ENCODE measurements at places on chromosomes 13 and 19. TPM values are rescaled to one million over a fixed set of nuclear protein-coding genes. Genes with fewer than 3 reads are reported as not detected.

ZNF358 gene
- 22.0 TPM for polyA plus RNA-seq

PEAK3 gene
- not detected for polyA plus RNA-seq

ZNF296 gene
- polyA plus RNA-seq = 1.4 TPM

SIAH3 gene
- polyA plus RNA-seq = 4.0 TPM

LRRC63 gene
- not detected for polyA plus RNA-seq

RHPN2 gene
- polyA plus RNA-seq = 0.60 TPM

ZNF492 gene
- not detected for polyA plus RNA-seq

ERICH4 gene
- not detected for polyA plus RNA-seq

AP1M2 gene
- 0.38 TPM for polyA plus RNA-seq

Data from neural cell (in vitro differentiated cells).